Sigmoid colon (tissue), 7 donors: ENCODE measurements at places on chromosomes 3 and 15. TPM values are rescaled to one million over a fixed set of nuclear protein-coding genes. Genes with fewer than 3 reads are reported as not detected.

Gene TMEM40
- 0.10 TPM for polyA plus RNA-seq

Gene PPP1R14D
- polyA plus RNA-seq, result 395 TPM

Gene SNURF
- polyA plus RNA-seq, result 34.2 TPM

Gene SMCO1
- not detected for polyA plus RNA-seq

Gene OR5K2
- not detected for polyA plus RNA-seq

Gene CPLX3
- polyA plus RNA-seq, result not detected

Gene DOCK3
- polyA plus RNA-seq, result 0.25 TPM

Gene TMEM44
- 25.8 TPM for polyA plus RNA-seq

Gene DAZL
- polyA plus RNA-seq, result not detected

Gene ZNF35
- polyA plus RNA-seq, result 4.4 TPM

Gene PIF1
- 0.69 TPM for polyA plus RNA-seq

Gene LYZL4
- polyA plus RNA-seq, result not detected

Gene ERICH6
- not detected for polyA plus RNA-seq

Gene MYLK
- polyA plus RNA-seq, result 21.5 TPM

Gene RLBP1
- not detected for polyA plus RNA-seq

Gene ECE2
- polyA plus RNA-seq, result not detected

Gene IL16
- 3.0 TPM for polyA plus RNA-seq

Gene CYP1A2
- not detected for polyA plus RNA-seq

Gene MAP6D1
- not detected for polyA plus RNA-seq

Gene ADAMTSL3
- polyA plus RNA-seq, result not detected

Gene GABRG3
- polyA plus RNA-seq, result 0.10 TPM

Gene C3orf22
- polyA plus RNA-seq, result not detected

Gene UROC1
- polyA plus RNA-seq, result 0.03 TPM

Gene OXSR1
- 22.9 TPM for polyA plus RNA-seq

Gene HGD
- 39.0 TPM for polyA plus RNA-seq

Gene ONECUT1
- not detected for polyA plus RNA-seq

Gene DGKG
- polyA plus RNA-seq, result 0.74 TPM
